Activated CD4-positive, alpha-beta T cell treated with anti-CD3 and anti-CD28 coated beads for 24 hours (primary cell): ENCODE measurements at places on chromosomes 5 and 9.

- no peak for DNase-seq
These were observed 56.9 kb upstream of the GALNT10 start for GRCh38 chr5:154133591-154133990.

GRCh38 chr9:93003552-93004407 is 54.7 kb upstream of the SUSD3 start:
- DNase-seq: peak; percentile 57

GRCh38 chr5:7925961-7926695 is 57.2 kb downstream of the MTRR start:
- DNase-seq: no peak

DNA sequence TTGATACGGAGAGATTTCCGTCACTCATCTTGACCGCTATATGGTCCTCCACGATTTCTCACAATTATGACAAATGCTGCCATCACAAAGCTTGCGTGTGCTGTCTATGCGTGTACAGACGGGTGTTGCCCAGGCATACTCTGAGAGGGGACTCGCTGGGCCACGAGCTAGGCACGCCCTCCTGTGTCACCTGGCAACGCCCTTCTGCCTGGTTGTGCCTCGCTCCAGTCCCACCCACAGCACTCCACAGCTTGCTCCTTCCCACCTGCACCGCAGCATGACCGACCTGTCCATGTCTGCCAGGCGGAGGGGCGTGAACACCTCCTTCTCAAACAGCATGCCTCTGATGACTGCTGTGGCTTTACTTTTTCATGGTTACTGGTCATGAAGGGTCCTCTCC is 55.6 kb downstream of the CAMSAP1 start:
- DNase-seq: no peak

GRCh38 chr5:67195406-67196275 is 958 bp downstream of the CD180 start:
- DNase-seq: no peak

GRCh38 chr5:36878392-36879082 is 2.0 kb downstream of the NIPBL start:
- DNase-seq: no peak

GRCh38 chr5:99349787-99350186 is 421.0 kb upstream of the CHD1 start:
- no peak for DNase-seq

GRCh38 chr5:107329850-107330249 is 340.9 kb downstream of the EFNA5 start:
- DNase-seq: no peak

DNA sequence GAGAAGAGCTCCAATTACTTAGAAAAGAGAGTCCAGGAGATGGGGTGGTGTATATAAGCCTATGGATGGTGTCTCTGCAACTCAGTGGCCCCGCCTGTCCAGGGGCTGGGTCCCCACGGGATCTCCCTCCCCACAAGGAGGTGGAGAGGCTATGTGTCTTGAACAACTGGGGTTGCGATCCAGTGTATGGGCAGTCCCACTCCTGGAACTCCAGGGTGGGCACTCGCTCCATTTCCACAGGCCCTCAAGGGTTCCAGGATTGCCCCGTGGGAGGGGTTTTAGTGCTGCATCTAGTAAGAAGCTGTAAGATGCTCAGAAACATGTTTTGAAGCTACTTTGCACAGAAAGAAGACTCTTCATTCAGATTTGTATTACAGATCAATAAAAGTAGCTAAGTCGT is 558 bp upstream of the SMAD5 start:
- no peak for DNase-seq

GRCh38 chr9:4362281-4362680 is 62.4 kb upstream of the GLIS3 start:
- no peak for DNase-seq

DNA sequence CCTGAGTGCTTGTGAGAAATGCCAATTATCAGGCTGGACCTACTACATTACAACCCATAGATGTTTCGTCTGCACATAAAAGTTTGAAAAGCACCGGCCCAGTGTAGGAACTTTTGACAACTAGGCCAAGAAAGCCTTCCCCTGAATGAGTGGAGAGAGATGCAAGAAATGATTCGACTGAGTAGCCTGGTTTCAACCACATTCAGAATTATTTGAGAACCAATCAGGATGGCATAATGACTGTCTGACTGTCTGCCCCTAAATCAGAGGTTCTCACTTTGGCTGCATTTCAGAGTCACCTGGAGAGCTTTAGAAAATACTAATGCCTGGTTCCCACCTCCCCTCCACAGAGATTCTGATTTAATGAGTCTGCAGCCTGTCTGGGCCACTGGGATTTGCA is 61.1 kb downstream of the FRMD3 start:
- no peak for DNase-seq

GRCh38 chr9:3398232-3398648 is 127.6 kb downstream of the RFX3 start:
- DNase-seq: no peak

DNA sequence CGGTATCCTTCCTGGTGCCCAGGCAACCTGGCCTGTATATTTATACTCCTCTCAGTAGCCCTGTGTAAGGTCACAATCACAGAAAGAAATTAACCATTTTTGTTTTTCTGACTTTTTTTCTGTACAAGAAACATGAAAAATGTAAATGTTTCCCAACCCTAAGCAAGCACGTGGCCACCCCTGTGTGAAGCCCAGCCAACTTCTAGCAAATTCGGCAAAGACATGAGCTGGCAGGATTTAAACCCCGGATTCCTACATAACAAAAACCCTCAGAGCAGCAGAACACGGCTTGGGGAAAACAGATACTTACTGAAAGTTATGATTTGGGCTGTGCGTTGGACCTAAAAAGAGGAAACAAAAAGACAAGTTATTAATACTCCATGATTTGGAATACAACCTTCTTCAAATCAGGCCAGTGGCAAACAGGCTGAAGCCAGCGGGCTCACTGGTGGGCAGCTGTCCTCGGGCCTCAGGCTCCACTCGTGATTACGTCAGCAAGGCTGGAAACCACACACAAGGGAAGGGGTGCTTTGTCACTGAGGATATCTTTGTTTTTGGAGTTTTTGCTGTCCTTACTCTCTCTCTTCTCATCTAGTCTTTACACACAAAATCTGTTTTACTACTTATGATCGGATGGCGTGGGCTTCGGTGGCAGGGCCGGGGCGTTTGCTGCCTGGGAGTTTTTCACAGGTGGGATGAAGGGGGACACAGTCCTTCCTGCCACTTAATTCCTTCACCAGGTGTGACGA is 194.1 kb downstream of the ROR2 start:
- no peak for DNase-seq

GRCh38 chr9:30758726-30759446 is 1625.6 kb upstream of the ACO1 start:
- DNase-seq: no peak

- no peak for DNase-seq
These were observed 27.8 kb downstream of the RECK start for GRCh38 chr9:36064448-36065037.
